Kasumi-1 (cell line): ENCODE measurements at places on chromosomes 3 and 15.

- DNase-seq: no peak
Observed at GRCh38 chr15:97059281-97059680, 728.8 kb downstream of the NR2F2 start.

DNA sequence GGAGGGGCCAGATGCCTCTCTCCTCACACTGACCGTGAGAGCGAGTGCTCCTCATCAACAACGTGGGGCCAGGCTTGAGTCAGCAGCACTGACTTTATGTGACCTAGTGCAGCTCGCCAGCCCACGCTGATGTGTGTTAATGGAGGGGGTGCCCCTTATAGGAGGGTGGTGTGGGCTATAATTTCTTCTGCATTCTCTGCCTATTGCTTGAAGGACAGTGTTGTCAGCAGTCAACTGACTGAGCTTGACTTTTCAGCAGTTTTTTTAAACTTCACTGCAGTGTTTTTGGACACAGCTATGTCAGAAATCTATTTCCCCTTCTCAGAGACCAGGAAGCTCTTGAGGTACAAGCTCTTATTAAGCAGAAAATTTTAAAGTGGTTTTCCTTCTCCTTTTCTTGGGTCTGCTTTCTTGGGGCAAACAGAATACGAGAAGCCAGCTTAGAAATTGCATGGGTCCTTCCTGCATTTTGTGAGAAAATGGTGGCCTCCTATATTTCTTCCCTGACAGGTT is 304.8 kb upstream of the CTDSPL start:
- DNase-seq: peak; percentile 65

DNA sequence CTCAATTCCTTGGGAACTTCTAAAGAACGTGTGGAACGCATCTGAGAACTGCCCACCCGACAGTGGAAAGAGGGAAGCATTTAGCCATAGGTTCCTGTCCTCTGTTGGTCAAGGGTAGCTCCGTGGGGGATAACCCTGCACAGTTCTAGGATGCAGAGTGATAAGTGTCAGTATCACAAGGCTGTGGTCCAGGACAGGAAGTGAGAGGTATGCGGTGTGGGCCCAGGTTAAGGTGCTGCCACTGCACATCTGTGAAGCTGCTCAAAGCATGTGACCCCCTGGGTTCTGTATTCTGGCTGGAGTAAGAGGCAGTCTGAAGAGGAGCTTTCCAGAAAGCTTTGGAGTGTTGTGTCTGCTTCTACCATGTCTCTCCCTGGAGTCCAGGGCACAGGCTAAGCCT is 51.7 kb upstream of the HES1 start:
- no peak for DNase-seq

GRCh38 chr3:126393563-126393962 is 1.1 kb upstream of the CFAP100 start:
- DNase-seq: no peak

- DNase-seq: peak; percentile 52
Observed at GRCh38 chr15:43769584-43770228, 7.1 kb downstream of the ELL3 start.

DNA sequence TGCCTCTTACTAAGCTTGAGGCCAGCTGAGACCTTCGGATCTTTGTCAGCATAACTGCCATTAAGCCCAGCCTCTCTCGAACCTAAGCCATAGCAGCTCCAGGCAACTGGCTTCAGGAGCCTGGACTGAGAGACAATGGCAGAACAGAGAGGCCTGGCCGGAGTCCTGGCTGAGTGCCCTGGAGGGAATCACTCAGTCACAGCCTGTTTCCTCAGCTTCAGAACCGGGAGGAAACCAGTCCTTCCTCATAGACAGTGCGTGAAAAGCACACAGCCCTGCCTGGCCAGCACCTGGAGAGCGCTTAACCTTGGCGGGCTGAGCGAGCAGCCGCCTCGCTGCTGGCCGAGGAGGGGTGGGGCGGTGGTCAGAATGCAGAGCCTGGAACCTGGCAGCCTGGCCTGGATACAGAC is 21.6 kb downstream of the RNU5B-1 start:
- DNase-seq: no peak

GRCh38 chr3:101642441-101642840 is 34.5 kb downstream of the ZBTB11 start:
- no peak for DNase-seq

- peak; percentile 72 for DNase-seq
Observed at GRCh38 chr3:129577925-129578786, 28.3 kb downstream of the PLXND1 start.

DNA sequence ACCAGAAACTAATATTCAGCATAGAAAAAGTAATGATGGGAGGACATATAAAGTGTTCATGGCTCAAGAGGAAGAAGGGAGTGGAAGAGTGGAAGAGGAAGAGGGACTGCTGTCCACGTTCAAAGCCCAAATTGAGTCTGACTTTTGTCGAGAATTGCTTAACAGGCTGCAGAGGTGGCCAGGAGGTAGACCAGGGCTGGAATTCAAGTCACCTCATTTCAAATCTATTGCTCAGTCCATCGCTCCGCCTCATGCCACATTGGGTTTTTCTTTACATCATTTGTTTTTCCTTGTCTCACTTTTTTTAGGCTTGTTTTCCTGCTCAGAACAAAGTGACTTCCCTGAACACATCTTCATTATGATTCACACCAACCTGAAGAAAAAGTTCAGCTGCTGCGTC is 97.0 kb downstream of the RPL39L start:
- DNase-seq: no peak

- peak; percentile 88 for DNase-seq
Observed at GRCh38 chr3:123723522-123724168, 138.8 kb upstream of the HACD2 start.

DNA sequence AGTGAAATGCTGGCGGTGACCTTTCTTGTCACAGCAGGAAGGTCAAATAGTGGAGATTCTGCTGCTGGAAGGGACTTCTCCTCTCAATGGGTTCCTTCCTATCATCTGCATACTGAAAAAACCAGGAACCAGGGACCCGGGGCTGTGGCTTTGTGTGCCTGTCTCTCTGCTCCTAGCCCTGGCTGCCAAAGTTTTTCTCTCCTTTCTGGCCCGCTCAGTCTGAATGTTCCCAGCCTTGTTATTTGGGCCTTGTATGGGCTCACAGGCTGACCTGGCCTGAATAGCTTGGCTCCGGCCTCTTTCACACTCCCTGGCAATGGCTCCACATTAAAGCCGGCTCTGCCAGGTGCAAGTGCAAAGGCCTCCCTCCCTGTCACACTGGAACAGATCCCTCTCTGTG is 94.7 kb downstream of the LRIG1 start:
- no peak for DNase-seq

DNA sequence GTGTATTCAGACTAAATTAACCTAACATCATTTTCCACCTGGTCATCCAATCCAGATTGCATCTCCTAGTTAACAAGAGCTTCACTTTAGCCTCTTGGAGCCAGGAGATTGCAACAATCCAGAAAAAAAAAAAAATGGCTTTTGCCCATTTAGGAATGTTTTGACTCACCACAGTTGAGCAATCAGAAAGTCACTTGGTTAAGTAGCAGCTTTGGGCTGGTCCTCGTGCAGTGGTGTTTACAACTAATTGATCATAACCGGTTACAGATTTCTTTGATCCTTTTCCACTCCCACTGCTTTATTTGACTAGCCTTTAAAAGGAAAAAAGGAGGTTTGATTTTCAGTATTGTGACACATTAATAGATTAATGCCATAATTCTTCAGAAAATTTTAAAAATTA is 688.8 kb upstream of the CCDC54 start:
- no peak for DNase-seq

DNA sequence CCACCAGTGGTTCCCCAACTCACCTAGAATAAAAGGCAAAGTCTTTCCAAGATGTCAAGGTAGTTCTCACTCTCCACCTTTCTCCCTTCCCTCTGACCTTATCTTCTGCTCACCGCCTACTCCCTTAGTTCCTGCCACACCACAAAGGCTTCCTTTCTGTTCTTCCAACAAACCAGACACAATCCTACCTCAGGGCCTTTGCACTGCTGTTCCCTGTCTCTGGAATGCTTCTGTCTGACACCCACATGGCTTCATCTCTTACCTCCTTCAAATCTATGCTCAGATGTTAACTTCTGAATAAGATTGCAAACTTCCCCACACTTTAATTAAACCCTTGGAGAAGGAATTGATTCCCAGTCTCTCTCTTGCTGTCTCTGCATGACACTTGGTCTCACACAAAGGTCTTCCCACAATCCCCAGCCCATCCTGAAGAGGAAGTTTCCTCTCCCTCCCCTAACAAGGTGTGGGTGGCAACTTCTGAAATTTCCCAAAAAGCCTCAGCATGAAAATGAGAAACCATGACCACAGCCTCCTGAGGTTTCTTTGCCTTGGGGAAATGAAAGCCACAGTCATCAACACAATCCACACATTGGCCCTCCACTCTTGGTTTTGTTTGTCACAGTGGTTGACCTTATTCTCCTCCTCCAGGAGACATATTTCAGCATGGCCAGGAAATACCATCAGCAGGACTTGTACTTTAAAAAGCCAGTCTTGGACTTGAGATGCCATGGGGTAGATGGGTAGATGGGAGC is 3.0 kb upstream of the RYK start:
- DNase-seq: no peak

GRCh38 chr15:29773816-29774215 is 48.5 kb downstream of the TJP1 start:
- no peak for DNase-seq

- DNase-seq: no peak
Observed at GRCh38 chr3:115494826-115495225, 128.5 kb upstream of the GAP43 start.

GRCh38 chr15:92909136-92909781 is 9.1 kb downstream of the CHD2 start:
- no peak for DNase-seq

DNA sequence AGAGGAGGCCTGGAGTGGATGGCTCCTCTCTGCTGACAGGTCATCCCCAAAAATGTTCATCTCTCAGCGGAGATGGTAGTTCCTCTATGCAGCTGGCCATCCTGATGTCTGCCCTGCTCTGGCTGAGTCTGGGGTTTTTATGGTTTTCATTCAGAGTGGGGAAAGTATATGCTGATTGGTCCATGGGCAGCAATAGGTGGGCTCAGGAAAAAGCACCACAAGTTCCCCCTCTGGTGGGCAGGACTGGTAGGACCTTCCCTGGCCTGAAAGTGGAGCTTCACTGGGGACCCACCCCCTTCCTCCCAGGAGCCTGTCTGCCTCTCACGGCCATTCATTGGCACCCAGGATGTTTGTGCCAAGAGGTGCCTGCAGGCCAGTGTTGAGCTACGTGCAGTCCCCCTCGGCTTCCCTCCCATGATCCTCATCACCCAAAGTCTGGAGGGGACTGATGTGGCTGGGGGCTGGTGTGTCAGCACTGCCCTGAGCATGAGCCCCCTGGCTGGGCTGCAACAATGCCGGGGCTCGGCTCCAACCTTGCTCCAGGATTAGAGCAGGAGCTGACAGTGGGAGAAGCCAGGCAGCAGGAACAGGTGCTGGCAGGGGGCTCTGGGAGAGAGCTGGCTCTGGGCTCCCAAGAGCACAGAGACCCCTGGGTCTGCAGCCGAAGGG is 13.1 kb upstream of the BLOC1S6 start:
- DNase-seq: no peak
